Central memory CD8-positive, alpha-beta T cell (primary cell): ENCODE measurements at places on chromosomes 1 and 21.

GRCh38 chr1:171740356-171740863 is 1.5 kb downstream of the VAMP4 start:
- peaks cover 32% of the 10 kb centered on the region for H3K36me3 ChIP-seq
- DNase-seq = no peak
- peaks cover 53% of the 10 kb centered on the region for H3K4me1 ChIP-seq
- H3K27ac ChIP-seq = peak overlapping the region; percentile 99

DNA sequence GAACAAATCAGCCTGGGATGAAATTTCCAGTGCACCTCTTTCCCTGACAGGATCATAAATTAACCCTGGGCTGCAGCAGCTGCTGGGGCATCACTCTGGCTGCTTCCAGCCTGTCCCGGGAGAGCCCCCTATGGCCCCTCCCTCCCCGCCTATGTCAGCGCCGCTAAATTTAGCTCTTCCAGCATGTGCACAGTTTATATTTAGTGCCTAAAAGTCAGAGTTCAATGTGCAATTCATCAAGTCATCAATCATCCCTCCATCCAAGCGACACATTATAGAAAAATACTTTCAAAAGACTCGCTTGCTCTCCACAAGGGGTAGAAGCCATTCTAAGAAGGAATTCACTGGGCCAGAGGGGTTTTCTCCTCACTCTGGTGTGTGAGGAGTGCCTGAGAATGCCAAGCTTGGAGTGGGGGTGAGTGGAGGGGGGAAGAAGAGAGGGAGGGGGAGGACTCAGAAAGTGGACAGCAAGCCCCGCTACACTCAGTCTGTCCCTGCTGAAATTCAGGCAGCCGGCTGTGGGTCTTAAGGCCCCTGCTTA is 37.4 kb downstream of the XCL1 start:
- no peak overlapping the region for H3K4me3 ChIP-seq
- H3K36me3 ChIP-seq = no peaks in the 10 kb centered on the region
- no peak for DNase-seq
- H3K27ac ChIP-seq = no peak overlapping the region
- no peaks in the 10 kb centered on the region for H3K4me1 ChIP-seq

- no peak for DNase-seq
- no peak overlapping the region for H3K27ac ChIP-seq
- no peaks in the 10 kb centered on the region for H3K36me3 ChIP-seq
- H3K4me1 ChIP-seq = no peaks in the 10 kb centered on the region
- no peak overlapping the region for H3K4me3 ChIP-seq
- no peaks in the 10 kb centered on the region for H3K27me3 ChIP-seq
Observed at GRCh38 chr1:177568622-177569021, 397.9 kb downstream of the BRINP2 start.

- H3K27me3 ChIP-seq = no peaks in the 10 kb centered on the region
- peaks cover 80% of the 10 kb centered on the region for H3K4me1 ChIP-seq
- DNase-seq = no peak
- H3K36me3 ChIP-seq = peaks cover 10% of the 10 kb centered on the region
- H3K27ac ChIP-seq = no peak overlapping the region
- no peak overlapping the region for H3K4me3 ChIP-seq
Observed at GRCh38 chr21:15753741-15754140, 24.0 kb downstream of the USP25 start.

DNA sequence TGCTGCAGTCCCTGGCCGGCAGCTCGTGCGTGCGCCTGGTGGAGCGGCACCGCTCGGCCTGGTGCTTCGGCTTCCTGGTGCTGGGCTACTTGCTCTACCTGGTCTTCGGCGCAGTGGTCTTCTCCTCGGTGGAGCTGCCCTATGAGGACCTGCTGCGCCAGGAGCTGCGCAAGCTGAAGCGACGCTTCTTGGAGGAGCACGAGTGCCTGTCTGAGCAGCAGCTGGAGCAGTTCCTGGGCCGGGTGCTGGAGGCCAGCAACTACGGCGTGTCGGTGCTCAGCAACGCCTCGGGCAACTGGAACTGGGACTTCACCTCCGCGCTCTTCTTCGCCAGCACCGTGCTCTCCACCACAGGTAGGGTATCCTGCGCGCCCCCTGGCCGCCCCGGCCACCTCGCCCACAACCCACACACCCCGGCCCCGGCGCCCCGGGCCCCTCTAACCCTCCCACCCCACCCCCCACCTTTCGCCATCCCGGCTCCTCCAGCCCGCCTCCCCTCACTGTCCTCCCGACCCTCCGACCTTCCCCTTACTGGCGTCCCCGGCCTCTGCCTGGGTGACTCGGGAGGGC is 352 bp downstream of the KCNK1 start:
- DNase-seq = no peak
- peaks cover 2% of the 10 kb centered on the region for H3K36me3 ChIP-seq
- H3K4me3 ChIP-seq = peak overlapping the region; percentile 7
- H3K27me3 ChIP-seq = peaks cover 85% of the 10 kb centered on the region
- H3K27ac ChIP-seq = no peak overlapping the region

DNA sequence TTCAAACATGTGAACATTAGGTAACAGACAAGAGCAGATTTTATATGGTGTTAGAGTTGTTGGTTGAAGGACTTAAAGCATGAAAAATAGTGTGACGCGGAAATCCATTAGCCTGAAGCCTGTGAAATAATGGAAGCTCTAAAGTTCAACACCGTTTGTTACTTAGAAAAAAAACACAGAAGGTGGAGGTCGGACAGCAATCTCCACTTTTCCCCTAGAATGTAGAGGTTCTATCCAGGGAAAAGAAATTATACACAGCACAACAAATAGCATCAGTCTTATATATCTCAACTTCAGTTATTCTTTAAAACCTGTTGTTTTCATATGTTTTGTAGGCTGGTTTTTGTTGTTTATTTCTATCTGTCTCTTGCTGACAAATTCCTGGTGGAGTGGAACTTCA is 1.9 kb downstream of the RCAN3 start:
- DNase-seq = no peak
- H3K4me1 ChIP-seq = peaks cover 72% of the 10 kb centered on the region
- H3K27ac ChIP-seq = peak overlapping the region; percentile 93
- H3K27me3 ChIP-seq = no peaks in the 10 kb centered on the region
- peaks cover 37% of the 10 kb centered on the region for H3K36me3 ChIP-seq

DNA sequence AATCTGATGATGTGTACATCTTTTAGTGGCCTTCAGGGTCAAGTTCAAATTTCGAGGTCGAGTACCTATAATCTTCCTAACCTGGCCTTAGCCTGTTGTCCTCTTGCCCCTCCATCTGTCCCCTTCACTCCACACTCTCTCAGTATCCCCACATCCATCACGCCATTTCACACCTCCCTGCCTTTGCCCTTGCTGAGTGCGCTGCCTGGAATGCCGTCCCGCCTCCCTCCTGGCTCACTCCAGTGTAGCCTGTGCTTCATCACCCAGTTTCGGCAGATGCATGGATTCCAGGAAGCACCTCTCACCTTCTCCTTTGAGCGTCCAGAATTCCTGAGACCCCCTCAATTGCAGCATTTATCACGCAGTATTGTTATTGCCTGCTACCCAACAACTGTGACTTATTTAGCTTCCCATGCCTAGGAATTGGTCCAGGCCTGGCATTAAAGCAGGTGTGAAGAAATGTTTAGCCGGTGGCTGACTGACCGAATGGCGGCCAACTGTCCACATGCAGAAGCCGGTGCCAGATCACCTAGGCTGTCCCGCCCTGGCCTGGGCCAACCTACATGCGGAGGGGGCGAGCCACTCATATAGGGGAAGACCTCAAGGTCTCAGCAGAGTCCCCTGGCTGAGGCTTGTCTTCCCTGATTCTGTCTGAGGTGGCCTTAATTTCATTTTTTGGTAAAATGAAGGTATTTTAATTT is 34.5 kb downstream of the MYOM3 start:
- no peaks in the 10 kb centered on the region for H3K4me1 ChIP-seq
- DNase-seq = no peak
- no peak overlapping the region for H3K4me3 ChIP-seq
- H3K27me3 ChIP-seq = no peaks in the 10 kb centered on the region
- H3K27ac ChIP-seq = no peak overlapping the region
- H3K36me3 ChIP-seq = peaks cover 2% of the 10 kb centered on the region

GRCh38 chr1:8540261-8540941 is 222.5 kb downstream of the SLC45A1 start:
- peaks cover 18% of the 10 kb centered on the region for H3K4me1 ChIP-seq
- H3K27me3 ChIP-seq = no peaks in the 10 kb centered on the region
- H3K36me3 ChIP-seq = peaks cover 3% of the 10 kb centered on the region
- no peak overlapping the region for H3K4me3 ChIP-seq
- no peak overlapping the region for H3K27ac ChIP-seq

GRCh38 chr1:100671601-100672000 is 47.9 kb upstream of the VCAM1 start:
- no peak for DNase-seq
- H3K4me3 ChIP-seq = no peak overlapping the region
- no peaks in the 10 kb centered on the region for H3K27me3 ChIP-seq
- H3K27ac ChIP-seq = no peak overlapping the region

DNA sequence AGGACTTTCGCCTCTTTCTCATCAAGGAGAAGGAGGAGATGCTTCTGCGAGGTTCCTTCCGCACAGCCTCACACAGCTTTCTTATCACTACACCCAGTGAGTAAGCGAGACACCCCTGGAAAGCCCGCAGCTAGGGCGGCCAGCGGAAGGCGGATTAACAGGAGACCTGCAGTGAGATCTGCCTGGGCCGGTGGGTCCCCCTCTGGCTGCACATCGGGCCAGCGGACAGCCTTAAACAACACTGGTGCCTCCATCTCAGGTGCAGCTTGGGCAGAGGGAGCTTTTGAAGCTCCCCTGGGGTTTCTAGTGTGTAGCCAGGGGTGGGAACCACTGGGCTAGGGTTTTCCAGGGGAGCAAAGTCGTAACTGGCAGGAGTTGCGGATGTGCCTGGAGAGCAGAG is 17.5 kb upstream of the MTARC1 start:
- no peak for DNase-seq
- H3K27me3 ChIP-seq = peaks cover 12% of the 10 kb centered on the region
- no peaks in the 10 kb centered on the region for H3K36me3 ChIP-seq
- H3K4me1 ChIP-seq = no peaks in the 10 kb centered on the region

GRCh38 chr21:32812035-32812434 is 40.5 kb upstream of the PAXBP1 start:
- H3K27me3 ChIP-seq = no peaks in the 10 kb centered on the region
- no peak for DNase-seq
- H3K4me1 ChIP-seq = no peaks in the 10 kb centered on the region
- H3K27ac ChIP-seq = no peak overlapping the region
- no peaks in the 10 kb centered on the region for H3K36me3 ChIP-seq
- no peak overlapping the region for H3K4me3 ChIP-seq

DNA sequence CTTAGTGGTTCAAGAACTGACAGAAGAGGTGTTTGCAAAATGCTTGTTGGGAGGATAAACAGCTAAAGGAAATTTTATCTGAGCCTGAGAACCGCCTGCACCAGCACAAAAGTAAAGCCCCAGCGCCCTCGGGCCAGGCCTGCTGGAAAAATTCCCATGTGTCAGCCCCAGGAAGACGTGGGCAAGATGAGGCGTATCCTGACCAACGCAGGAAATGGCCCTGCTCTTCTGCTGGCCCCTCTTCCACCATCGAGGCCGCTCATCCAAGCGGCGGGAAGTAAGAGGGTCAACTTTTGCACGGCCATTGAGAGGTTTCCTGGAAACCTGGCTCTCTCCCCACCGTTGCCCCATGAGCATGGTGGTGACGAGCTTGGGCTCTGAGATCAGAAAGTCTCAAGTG is 39.6 kb downstream of the LRRC3 start:
- no peak overlapping the region for H3K27ac ChIP-seq
- peaks cover 68% of the 10 kb centered on the region for H3K27me3 ChIP-seq
- no peak for DNase-seq
- H3K36me3 ChIP-seq = peaks cover 4% of the 10 kb centered on the region
- H3K4me3 ChIP-seq = no peak overlapping the region
- no peaks in the 10 kb centered on the region for H3K4me1 ChIP-seq

DNA sequence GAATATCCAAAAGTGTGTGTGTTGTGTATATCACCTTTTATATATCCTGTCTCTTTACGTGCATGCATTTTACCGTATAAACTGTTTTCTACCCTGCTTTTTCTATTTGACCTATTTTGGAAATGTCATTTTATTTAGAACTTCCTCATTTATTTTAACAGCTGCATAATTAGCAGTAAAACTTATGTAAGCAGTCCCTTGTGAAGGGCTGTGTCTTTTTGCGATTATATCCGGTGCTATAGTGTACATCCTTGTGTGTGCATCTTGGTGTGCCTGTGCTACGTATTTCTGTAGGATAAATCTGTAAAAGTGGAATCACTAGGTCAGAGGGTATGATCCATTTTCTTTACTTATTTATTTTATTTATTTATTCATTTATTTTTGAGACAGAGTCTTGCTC is 7.2 kb downstream of the LGALS8 start:
- peaks cover 40% of the 10 kb centered on the region for H3K36me3 ChIP-seq
- H3K27me3 ChIP-seq = no peaks in the 10 kb centered on the region
- H3K27ac ChIP-seq = peak overlapping the region; percentile 59
- no peak for DNase-seq

- no peak overlapping the region for H3K4me3 ChIP-seq
- H3K4me1 ChIP-seq = no peaks in the 10 kb centered on the region
- peaks cover 10% of the 10 kb centered on the region for H3K27me3 ChIP-seq
- no peak overlapping the region for H3K27ac ChIP-seq
Observed at GRCh38 chr1:154877370-154877974, 7.4 kb upstream of the KCNN3 start.

DNA sequence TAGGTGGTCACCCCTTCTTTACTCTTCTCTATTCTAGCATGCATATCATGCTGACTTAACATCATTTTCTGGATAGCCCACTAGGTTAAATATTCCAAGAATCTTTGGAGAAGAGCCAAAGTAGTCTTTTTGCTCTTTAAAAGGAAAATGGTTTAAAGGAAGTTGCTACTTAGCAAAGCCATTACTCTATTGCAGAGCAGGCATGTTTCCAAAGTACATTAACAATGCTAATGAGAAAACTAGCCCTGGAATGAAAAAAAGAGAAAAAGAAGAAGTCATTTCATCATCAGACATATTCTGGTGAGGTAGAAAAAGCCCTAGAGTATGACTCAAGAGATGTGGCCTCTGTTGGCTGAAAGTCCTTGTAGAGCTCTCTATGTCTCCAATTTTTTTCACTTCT is 74.0 kb downstream of the NUF2 start:
- DNase-seq = no peak
- H3K36me3 ChIP-seq = no peaks in the 10 kb centered on the region
- peaks cover 61% of the 10 kb centered on the region for H3K27me3 ChIP-seq
- no peaks in the 10 kb centered on the region for H3K4me1 ChIP-seq
- no peak overlapping the region for H3K27ac ChIP-seq

DNA sequence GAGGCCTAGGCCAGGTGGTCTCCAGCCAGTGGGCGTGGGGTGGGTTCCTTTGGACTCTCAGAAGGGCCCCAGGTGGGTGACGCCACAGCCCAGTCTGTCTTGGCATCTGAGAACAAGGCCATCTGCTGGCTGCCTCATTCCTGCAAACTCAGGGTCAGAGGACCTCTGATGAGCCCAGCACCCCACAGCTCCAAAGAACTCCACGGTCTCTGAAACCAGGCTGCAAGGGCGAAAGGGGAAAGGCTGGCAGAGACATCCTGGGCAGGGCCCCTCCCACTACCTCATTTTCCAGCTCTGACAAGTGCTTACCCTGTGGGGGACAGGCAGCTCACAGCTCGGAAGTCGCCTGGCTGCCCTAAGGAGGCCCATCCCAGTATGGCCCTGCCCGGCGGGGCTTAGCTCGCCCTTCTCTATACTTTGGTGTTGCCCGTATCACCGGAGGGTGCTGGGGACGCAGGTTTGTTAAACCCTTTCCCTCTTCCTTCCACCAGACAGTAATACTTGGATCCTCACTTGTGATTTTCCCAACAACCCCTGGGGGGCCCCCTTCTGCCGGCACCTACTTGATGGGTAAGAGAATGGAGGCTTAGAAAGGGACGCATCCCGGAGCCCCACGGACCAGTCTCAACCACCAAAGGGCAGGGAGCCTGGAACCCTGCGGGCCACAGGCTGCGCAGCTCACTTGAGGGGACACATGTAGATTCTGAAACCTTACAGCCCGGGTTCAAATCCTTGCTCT is 10.9 kb upstream of the EDN2 start:
- H3K36me3 ChIP-seq = peaks cover 1% of the 10 kb centered on the region
- no peak for DNase-seq
- peak overlapping the region; percentile 29 for H3K4me3 ChIP-seq
